GM06990 (cell line): ENCODE measurements at places on chromosomes 4 and X.
A peak's percentile ranks its signal among the peaks of the same experiment; 100 is the strongest.

- peak; percentile 37 for DNase-seq
These were observed 1.5 kb downstream of the FRMPD3 start for GRCh38 chrX:107450823-107451509.

DNA sequence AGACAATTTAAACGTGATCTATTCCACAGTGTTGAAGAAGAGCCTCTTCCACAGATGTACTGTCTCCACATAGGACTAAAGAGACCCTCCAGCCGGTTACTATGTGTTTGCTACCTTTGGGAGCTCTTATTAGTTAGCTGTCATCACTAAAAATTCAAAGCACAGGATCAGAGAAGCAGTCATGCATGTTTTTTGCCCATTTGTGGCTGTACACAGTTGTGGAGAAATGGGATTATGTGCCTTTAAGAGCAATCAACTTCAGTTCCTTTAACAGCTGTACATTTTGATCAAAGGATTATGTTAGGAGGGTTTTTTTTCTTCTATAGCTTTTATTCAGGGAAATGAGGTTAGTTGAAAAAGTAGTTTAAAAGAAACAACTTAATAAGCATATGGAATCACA is 149.0 kb upstream of the SPOCK3 start:
- no peak for DNase-seq

GRCh38 chrX:47093248-47093647 is 15.0 kb downstream of the RGN start:
- DNase-seq: no peak

GRCh38 chrX:102515975-102516941 is at the start of gene TMSB15A:
TSS of gene TMSB15A (minus strand) at chrX:102516739.
- peak; percentile 20 for DNase-seq

- no peak for DNase-seq
These were observed 30.9 kb downstream of the PDLIM3 start for GRCh38 chr4:185504098-185505047.

DNA sequence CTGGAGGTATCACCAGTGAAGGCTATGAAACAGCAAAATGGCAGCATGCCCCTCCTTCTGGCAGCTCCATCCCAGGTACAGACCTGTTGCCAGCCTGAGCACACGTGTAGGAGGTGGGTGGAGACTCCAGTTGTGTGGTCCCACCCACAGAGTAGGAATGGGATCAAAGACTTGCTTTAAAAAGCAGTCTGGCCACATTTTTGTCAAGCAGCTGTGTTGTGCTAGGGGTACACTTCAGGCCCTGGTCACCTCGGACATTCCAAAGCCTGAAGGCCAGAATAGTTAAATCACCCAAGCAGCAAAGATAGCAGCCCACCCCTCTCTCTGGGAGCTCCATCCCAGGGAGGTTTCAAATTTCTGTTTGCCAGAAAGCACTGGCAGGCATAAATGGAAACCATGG is 20.3 kb upstream of the AMBN start:
- no peak for DNase-seq

DNA sequence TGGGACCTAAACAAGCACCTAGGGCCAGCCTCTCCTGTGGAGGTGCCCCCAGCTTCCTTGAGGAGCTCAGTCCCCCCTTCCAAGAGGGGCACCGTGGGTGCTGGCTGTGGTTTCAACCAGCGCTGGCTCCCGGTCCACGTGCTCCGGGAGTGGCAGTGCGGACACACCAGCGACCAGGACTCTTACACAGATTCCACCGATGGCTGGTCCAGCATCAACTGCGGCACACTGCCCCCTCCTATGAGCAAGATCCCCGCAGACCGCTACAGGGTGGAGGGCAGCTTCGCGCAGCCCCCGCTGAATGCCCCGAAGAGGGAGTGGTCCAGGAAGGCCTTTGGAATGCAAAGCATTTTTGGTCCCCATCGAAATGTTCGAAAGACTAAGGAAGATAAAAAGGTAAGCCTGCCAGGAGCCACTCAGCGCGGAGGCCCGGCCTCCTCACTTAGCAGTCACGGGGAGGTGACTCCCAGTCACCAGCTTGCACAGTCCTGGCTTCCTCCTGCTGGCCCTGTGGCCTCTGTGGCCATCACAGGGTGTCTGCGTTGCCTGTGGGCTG is 24.9 kb downstream of the RGS12 start:
- DNase-seq: no peak

DNA sequence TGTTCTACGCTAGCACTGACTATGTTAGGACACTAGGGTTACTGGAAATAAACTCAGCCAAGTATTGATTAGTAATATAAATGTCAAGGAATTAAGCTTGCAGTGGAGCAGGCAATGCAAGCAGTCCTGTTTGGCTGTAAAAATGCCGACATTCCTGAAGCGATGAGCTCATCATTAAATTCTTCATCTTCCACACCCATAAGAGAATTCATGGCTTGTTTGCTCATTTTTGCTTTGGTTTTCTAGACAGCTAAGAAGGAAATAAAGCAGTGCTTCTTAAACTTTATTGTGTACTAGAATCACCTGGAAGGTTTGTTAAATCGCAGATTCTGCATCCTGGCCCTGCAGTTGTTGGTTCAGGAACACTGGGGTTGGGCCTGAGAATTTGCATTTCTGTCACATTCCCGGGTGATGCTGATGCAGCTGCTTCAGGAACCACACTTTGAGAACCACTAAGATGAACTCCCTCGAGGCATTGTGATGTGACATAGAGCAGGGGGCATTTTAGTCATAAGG is 17.8 kb downstream of the ANXA3 start:
- DNase-seq: no peak

GRCh38 chr4:76108467-76109181 is 34.1 kb downstream of the ART3 start:
- DNase-seq: no peak

- DNase-seq: no peak
These were observed 12.0 kb downstream of the RFC1 start for GRCh38 chr4:39354254-39354552.

DNA sequence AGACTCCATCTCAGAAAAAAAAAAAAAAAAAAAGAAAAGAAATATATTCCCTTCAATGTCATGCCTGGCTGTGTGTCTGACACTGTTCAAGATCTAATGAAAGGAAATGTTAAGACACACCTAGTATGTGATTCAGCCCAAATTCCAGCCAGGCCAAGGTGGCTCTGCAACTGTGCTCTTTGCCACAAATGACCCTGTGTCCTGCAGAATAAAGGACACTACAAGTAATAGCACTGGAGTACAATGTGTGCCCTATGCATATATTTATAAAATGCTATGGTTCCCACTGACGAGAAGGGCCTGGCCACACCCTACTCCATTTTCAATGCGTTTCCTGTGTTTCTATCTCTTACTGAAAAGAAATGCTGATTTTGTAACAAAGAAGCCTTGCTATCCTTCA is 98.0 kb upstream of the SORBS2 start:
- DNase-seq: no peak

- DNase-seq: no peak
These were observed at the start of gene MAP7D2 for GRCh38 chrX:20116577-20117240. TSS of gene MAP7D2 (minus strand) at chrX:20116907. CDS start at chrX:20116879, 28 bp downstream.

DNA sequence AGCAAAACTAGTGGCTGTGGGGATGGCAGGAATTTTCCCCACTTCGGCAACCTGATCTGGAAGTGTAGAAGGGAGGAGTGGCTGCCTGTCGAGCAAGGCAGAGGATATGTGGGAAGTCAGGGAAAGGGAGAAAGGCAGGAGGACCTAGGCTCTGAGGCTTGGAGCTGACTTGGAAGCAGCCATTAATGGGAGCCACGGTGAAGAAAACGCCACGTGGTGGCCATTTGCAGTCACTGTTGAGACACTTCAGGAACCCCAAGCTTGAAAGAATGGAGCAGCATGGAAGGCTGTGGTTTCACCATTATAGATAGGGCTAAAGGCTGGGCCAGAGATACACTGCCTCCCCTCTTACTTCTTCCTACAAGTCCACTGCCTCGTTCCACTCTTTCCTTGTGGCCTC is 41.8 kb upstream of the MAML3 start:
- DNase-seq: no peak

DNA sequence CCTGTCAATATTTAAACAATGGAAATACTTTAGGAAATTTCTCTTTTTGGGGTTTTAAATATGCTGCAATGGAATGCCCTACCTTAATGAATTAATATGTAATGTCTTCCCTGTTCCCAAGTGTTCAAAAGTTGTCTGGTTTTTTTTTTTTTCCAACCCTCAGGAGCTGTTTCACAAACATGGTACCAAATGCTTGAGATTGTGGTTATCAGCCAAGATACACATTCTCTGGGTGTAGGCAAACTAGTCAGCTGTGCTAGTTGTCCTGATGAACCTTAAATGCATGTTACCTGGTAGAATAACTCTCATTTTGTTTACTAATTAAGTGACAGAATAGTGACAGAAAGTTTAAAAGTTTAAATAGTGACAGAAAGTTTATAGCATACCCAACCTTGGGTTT is 50.7 kb downstream of the FHL1 start:
- DNase-seq: no peak

DNA sequence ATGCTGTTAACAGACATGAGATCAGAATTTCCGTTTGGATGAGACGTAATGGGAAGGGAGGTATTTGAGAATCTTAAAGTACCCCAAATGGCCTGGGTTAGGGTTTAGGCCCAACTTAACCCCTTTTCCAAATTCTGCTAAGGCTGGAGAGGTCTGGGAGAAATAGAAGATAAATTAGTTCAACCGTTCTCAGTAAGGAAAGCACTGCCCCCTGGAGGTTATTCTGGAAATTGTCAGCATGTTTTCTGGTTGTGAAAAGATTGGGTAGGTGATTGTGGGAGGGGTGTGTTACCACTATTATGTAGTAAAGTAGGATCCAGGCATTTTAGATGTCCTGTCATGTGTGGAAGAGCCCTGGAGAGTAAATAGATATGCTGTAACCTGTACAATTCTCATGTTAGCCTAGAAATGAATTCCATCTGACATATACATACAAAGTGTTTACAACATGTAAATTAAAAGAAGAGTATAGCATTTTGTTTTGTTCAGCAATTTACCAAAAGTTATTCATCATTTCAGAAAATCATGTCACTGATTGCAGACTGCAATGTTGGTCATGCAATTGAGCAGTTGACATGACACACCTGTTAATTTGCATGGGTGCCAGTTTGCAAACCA is 26.8 kb upstream of the GRXCR1 start:
- DNase-seq: peak; percentile 14

DNA sequence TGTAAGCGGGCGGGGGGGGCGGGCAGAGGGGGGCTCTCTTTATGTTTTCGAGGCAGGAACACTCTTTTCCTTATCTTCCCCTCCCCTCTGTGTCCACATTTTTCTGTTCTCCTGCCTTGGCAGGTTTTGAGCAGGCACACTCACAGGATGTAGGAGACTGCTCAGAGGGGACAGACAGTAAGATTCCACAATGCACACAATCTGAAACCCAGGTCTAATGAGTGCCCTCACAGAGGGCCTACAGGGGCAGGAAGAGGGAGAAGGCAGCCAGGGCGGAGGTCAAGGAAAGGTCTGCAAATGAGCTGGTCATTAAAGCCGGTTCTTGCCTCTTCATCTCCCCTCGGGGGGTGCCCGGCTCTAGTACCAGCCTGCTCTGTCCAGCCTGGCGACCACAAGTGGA is 106.1 kb upstream of the ATP6AP2 start:
- no peak for DNase-seq

DNA sequence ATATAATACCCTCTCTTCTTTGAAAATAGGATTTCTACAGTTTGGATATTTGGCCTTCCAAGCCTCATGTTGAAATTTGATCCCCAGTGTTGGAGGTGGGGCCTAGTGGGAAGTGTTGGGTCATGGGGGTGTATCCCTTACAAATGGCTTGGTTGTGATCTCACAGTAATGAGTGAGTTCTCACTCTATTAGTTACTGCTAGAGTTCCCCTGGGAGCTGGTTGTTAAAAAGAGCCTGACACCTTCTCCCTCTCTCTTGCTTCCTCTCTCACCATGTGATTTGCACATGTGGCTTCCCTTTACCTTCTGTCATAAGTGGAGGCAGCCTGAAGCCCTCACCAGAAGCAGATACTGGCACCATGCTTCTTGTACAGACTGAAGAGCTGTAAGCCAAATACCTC is 73.9 kb downstream of the HDAC8 start:
- no peak for DNase-seq

DNA sequence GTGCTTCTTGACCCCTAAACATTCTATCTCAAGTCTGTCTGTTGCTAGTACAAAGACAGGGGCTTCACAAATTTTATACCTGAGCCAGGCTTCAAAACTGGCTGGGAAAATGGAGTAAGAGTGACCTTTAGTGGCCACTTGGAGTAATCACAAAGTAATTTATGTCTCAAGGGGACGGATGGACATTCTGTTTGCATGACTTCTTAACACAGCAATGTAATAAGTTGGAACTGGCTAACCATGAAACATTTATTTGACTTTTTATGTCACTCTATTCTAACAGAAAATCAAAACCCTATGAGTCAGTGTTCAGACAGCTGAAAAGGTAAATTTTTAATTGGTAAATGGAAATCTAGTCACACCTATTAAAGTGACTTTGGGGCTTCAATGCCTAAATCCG is 600.6 kb downstream of the ANKRD50 start:
- DNase-seq: no peak

DNA sequence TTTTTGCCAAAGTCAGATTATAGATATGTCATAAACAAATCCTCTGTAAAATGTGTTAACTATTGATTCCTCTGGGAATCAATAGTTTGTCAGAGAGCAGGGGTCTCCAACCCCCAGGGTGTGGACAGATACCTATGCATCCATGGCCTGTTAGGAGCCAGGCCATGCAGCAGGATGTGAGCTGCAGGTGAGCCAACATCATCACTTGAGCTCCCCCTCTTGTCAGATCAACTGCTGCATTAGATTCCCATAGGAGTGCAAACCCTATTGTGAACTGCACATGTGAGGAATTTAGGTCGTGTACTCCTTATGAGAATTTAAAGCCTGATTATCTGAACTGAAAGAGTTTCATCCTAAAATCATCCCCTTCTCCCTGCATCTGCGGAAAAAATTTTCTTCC is 1365.4 kb downstream of the ARAP2 start:
- DNase-seq: no peak

DNA sequence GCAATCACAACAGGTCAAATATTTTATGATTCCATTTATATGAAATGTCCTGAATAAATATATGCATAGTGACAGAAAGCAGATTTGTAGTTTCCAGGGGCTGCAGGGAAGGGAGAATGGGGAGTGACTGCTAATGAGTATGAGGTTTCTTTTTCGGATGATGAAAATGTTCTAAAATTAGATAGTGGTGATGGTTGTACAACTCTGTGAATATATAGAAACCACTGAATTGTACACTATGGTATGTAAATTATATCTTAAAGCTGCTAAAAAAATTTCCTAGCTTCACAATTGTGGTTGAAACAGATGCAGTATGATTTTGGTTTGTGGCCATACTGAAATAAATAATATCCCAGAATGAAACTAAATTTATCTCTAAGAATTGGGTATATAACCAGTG is 12.9 kb upstream of the IL2 start:
- DNase-seq: no peak

DNA sequence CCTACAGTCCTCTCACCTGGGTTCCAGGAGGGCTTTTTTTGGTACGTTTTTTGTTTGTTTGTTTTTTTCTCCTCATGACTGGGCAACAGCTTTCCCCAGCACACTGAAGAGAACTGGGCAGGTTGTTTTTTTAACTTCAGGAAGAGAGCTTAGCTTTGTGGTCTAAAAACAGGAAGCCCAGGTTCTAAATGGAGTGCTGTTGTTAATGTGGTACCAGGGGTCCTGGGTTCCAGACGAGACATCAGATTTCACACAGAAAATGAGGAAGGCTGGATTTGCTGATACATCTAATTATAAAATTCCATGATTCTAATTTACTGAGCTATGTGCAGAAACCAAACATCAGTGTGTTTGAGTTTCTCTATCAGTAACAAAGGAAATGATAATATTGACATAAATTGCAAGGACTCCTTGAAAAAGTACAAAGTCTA is 4.2 kb downstream of the MYOZ2 start:
- DNase-seq: no peak

GRCh38 chr4:22780797-22781196 is 88.1 kb downstream of the GBA3 start:
- DNase-seq: no peak
